ENCODE measurements at places on chromosomes 4 and X.

- DNase-seq: no peak
Measured at GRCh38 chr4:92847026-92847425, 543.3 kb downstream of the GRID2 start.

- DNase-seq: no peak
Measured at GRCh38 chr4:85861064-85861765, 386.3 kb downstream of the ARHGAP24 start.

GRCh38 chrX:116872931-116873330, 410.2 kb upstream of the CT83 start:
- DNase-seq: no peak

- DNase-seq: no peak
Measured at GRCh38 chr4:66633477-66633876, 911.8 kb downstream of the CENPC start.
